ENCODE measurements at places on chromosomes 2 and 18. TPM values are rescaled to one million over a fixed set of nuclear protein-coding genes. Genes with fewer than 3 reads are reported as not detected.

GRCh38 chr2:17136231-17136630 lies 382.0 kb downstream of the RAD51AP2 start:
- peaks cover 9% of the 10 kb centered on the region for H3K27me3 ChIP-seq
- H3K4me3 ChIP-seq = no peak overlapping the region
- H3K36me3 ChIP-seq = no peaks in the 10 kb centered on the region
- H3K4me1 ChIP-seq = no peaks in the 10 kb centered on the region

Gene EVX2
- not detected for total RNA-seq

Gene ANKRD62
- total RNA-seq = not detected

DNA sequence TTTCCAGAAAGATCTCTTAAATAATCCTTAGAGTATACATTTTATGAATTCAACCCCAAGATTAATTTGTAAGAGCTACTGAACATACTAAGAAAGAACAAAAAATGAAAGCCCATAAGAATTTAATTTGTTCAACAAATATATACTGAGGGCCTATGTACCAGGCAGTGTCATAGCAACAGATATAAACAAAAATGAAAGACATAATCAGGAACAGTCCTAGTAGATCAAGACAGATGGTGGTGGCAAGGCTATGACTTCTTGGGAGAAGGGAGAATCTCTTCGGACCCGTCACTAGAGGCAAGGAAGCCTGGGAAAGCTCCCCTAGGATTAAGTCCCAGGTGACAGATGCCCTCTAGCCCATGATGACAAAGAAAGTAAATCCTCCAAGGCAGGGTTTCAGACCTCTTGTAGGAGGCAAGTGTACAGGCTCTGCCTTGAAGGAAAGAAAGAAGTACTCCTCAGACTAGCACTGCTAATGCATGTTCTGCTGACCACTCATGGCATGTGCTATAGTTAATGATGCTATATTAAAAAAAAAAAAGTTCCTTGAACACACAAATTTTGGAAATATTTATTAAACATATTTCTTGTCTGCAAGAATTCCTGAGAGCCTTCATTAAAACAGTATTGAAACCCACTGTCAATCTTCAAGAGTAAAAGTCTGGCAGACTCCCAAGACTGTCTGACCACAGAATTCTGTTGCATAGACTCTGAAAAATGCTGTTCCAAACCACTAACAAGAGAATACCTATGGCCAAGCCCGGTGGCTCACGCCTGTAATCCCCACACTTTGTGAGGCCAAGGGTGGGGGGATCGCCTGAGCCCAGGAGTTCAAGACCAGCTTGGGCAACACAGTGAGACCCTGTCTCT lies 31.5 kb downstream of the NOL10 start:
- no peak overlapping the region for H3K4me3 ChIP-seq
- peaks cover 27% of the 10 kb centered on the region for H3K4me1 ChIP-seq
- H3K27me3 ChIP-seq = no peaks in the 10 kb centered on the region
- peak overlapping the region; percentile 90 for H3K27ac ChIP-seq

DNA sequence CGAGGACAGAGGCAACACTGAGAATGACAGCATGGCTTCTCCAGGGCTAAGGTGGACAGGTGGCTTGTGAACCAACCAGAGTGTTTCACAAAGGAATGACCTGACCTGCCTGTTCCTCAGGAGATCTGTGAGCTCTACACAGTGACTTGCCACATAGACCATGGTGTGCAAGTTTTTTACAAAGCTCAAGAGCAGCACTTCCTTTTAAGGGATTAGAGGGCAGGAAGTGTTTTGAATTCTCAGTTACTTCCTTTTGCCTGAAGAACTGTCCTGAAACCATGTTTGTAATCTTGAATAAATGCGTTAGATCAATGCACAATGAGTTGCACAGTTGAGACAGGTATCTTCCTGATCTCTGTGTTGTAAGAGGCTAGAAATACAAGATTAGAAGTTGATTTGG lies 421.9 kb downstream of the THSD7B start:
- no peaks in the 10 kb centered on the region for H3K36me3 ChIP-seq
- peaks cover under 1% of the 10 kb centered on the region for H3K27me3 ChIP-seq
- no peaks in the 10 kb centered on the region for H3K4me1 ChIP-seq
- no peak for DNase-seq
- no peak overlapping the region for H3K27ac ChIP-seq

DNA sequence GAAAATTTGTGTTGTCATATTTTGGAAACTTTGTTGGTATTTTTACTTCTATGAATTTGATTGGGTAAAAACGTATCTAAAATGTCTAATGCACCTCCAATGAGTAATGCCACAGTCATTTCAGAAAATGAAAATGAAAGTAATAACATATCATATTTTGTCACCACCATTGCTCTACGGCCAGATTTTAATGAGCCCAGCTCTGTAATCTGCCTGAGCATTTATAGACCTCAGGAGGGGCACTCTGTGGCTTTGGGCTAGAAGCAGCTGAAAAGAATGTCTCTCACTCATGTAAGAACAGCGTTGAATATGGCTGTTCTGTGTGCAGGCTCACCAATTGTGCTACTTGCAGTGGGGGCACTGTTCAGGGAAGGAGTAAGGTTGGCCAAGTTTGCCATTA lies 32.7 kb upstream of the ABCA12 start:
- no peak overlapping the region for H3K4me3 ChIP-seq
- peaks cover 3% of the 10 kb centered on the region for H3K36me3 ChIP-seq
- peaks cover 4% of the 10 kb centered on the region for H3K4me1 ChIP-seq
- DNase-seq = no peak

Gene SLC66A3
- 29.3 TPM for total RNA-seq

DNA sequence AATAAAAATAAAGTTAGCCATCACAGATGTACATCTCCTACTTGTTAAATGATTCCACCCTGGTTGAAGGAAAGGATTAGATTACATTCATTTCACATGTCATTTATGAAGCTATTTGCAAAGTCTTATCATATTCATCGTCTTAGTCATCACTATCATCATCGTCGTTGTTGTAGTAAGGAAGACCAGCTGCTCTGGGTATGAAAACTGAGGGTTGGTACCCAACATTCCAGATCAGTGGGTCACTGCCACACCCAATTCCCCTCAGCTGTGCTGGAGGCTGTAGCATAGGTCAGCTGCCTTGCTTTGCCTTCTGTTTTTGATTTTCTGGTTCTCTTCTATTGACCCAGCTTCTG lies 20.9 kb upstream of the CCBE1 start:
- peak overlapping the region; percentile 52 for H3K27ac ChIP-seq
- DNase-seq = no peak
- no peaks in the 10 kb centered on the region for H3K27me3 ChIP-seq
- H3K4me1 ChIP-seq = peaks cover 58% of the 10 kb centered on the region
- H3K4me3 ChIP-seq = no peak overlapping the region
- H3K36me3 ChIP-seq = peaks cover 2% of the 10 kb centered on the region

Gene CCDC74A
- total RNA-seq = 3.0 TPM

Gene MPHOSPH10
- 36.2 TPM for total RNA-seq

DNA sequence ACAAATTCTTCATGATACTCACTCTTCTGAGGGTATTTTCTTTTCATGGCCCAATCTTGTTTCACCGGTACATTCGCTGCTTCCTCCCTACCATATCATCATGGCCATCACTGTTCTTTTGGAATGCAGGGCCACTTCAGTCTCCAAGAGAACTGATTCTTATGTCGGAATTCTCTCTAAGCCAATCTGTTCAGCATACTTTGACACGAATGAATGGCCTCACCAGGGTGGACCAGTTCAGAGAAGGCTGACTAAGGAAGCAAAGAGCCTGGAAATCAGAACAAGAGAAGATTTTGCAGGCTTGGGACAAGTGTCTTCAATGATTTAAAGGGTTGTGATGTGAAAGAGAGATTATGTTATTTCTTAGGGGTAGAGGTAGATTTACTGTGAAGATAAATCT lies 5.0 kb upstream of the EPB41L5 start:
- no peak overlapping the region for H3K27ac ChIP-seq
- DNase-seq = no peak
- H3K4me1 ChIP-seq = peaks cover 7% of the 10 kb centered on the region
- no peak overlapping the region for H3K4me3 ChIP-seq
- H3K27me3 ChIP-seq = no peaks in the 10 kb centered on the region
